ENCODE measurements at places on chromosomes 2 and 18.
A peak's percentile ranks its signal among the peaks of the same experiment; 100 is the strongest.

DNA sequence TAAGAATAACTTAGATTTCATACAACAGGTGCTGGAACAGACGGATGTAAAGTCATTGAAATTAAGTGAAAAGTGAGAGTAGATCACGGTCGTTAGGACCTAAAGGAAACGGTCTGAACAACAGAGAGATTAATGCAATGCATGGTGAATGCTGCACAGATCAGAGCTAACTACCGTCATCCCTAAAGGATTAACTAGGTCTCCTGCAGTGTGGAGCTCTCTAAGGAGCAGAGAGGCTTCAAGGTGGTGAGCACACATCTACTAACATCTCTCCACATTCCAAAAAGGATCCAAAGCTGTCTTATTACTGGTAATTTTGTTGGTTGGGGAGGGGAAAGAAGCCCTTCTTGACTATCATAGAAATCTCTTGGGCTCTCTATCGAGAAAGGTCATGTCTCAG is 75.3 kb downstream of the CABYR start:
- no peak for DNase-seq

- no peak for DNase-seq
Observed at GRCh38 chr2:64630752-64631151, 23.0 kb downstream of the SERTAD2 start.

DNA sequence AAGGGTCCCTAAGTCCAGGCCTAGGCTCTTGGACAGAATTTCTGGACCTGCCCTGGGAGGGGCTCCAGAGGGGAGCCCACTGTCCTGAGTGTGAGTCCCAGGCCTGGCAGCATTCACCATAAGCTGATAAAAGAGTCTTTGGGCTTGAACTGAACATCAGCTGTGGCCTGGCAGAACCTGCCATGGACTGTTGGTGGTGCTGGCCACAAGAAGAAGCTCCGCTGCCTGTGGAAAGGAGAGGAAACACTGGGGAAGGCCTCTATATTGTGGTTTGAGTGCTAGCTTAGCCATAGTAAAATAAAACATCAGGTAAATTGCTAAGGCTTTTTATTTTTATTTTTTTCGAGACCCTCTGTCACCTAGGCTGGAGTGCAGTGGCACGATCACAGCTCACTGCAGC is 20.9 kb upstream of the BAZ2B start:
- DNase-seq: no peak

GRCh38 chr2:28342081-28342967 is 50.3 kb upstream of the FOSL2 start:
- DNase-seq: no peak

DNA sequence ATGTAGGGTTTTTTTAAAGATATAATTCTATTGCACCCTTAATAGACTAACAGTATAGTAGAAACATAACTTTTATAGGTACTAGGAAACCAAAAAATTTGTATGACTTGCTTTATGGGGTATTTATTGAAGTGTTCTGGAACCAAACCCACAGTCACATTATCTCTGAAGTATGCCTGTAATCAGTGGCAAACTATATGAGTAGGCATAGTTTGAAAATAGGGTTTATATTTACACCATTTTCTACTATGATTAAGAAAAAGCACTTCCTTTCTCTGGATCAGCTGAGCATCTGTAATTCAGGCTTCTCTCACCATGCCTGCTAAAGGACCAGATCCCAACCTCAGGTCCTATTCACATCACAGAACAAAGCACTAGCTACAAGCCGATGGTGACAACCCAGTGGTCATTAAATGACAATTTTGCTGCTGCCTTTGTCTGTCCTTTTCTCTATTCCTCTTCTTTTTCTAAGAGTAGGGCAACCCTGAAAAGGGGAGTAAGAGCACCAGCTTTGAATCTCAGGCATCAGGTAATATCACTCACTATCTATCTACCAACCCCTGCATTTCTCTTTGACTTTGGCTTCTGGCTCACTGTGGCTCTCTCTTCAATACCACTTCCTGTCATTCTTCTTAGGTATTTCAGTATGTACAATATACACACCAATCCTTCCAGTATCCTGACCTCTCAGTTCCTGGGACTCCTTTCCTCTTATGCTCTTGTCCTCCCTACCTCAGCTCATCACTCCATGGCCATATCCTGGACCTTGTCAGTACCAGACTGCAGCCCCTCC is 14.4 kb downstream of the NEMP2 start:
- DNase-seq: no peak

- no peak for DNase-seq
Observed at GRCh38 chr2:236536727-236537398, 32.8 kb upstream of the ACKR3 start.

DNA sequence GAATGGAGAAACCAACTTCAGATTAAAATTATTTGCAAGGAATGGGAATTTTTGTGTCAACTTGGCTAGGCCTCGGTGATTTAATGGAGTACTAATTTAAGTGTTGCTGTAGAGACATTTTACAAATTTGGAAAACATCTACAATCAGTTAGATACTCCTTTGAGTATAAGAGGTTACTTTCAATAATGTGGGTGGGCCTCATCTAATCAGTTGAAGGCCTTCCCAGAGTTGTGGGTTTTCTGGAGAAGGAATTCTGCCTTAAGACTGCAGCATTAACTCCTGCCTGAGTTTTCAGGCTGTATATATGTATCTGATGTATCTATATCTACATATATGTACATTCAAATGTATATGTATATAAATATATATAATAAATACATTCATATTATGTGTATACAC is 47.6 kb upstream of the ABCA12 start:
- DNase-seq: no peak

DNA sequence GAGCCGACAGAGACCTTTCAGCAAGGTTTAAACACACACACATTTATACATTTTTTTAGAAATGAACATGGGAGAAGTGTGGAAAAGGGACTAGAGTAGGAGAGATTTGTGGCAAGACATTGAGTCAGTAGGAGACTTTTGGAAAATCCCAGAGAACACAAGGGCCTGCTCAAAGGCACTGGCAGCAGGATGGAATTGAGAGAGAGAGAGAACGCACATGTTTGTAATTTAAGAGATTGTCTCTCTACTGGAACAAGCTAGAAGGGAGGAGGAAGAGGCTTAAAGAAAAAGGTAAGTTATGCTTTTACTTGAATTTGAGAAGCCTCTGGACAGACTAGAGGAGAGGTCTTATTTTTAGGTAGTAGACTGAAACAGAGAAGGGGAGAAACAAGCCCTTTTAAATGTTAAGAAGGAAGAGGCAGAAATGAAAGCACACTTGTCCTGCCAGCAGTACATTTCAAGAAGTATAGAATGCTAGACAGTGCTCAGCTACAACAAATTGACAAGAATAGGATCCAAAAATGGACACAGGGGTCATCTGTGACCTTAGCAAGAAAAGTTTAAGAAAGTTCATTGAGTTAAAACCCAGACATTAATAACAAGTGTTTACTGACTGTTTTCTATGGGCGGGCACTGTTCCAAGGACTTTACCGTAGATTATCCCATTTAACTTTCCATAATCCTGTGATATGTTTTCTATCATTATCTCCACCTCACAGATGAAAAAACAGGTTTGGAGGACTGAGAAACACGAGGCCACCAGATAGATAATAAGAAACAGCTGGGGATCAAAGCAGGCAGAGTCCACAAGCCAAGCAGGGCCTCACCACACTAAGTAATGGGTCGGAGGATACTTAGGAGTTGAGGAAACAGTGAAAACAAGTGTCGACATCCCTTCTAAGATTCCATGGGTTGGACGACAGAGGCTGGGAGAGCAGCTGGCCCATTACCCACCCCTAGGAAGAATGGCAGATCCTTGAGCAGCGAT is 306.5 kb upstream of the NRP2 start:
- no peak for DNase-seq

GRCh38 chr2:19848952-19849351 is 52.8 kb downstream of the TTC32 start:
- DNase-seq: no peak

GRCh38 chr2:172135446-172135845 is 32.7 kb upstream of the DLX2 start:
- DNase-seq: no peak

DNA sequence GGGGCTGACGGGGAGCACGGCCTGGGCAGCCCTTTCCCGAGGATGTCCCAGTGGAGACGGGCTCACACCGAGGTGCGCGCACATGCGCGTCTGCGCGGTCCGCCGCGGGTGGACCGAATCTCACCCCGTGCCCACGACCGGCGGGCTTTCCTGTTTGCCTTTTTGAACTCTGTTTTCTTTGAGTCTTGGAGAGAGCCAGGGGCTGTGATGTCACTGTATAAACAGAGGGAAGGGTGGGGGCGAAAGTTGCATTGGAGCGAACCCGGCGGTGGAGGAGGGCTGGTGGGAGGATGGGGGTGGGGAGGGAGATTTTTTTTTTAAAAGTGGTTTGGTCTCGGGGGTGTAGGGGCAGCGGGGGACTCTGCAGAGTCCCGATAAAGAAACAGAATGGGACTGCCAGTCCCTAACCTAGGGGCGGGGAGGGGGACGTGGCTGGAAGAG is 141.2 kb upstream of the CTAGE1 start:
- DNase-seq: peak; percentile 75

DNA sequence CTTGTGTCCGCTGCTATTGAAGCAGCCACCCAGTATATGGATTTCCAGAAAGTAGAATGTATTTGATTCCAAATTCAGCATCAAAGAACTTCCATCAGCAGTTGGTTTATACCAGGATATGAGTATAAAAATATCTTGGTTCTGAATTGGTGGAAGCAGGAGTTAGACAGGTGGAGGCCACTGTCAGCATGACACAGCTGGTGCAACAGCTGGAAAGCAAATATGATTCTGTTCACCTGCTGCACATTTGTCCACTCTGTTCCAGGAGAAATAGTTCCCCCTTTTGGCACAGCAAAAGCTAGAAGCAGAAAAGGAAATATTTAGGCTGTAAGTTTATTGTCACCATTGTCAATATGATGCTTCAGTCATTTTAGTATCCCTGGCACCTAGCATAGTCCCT is 41.2 kb downstream of the KIAA2012 start:
- DNase-seq: no peak

- DNase-seq: no peak
Observed at GRCh38 chr2:175686002-175686401, 316.1 kb downstream of the LNPK start.

DNA sequence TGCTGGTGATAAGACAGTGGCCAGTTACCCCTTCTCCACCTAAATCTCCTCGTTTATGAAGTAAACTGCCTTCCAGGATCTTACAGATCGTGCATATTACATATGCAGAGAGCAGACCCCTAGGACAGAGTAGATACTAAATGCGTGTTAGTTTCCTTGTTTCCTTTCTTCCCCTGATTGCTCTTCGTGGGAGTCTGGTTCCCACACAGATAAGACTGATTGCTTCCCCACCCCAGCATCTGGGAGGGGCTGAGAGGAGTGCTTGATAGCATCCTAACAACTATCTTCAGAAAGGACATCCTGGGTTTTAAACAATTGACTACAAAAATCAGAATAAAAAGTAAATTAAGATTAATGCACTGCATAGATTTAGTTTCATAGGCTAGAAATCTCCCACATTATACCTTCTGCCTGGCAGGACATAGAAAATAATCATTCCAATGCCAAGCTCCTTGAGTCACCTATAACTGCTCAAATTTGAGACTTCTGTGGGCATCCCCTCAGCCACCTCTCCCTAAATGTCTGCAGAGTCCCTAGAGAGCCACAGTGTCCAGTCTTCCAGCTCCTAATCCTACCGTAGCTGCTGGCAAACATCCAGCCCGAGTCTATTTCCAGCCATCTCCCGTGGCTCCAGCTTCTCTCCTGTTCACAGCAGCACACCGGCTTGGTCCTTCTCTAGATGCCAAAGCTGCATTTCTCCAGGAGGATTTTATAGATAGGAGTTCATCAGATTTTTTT is 128.3 kb downstream of the LRRC30 start:
- no peak for DNase-seq

- peak; percentile 41 for DNase-seq
Observed at GRCh38 chr2:201680743-201681142, 17.7 kb downstream of the MPP4 start.

DNA sequence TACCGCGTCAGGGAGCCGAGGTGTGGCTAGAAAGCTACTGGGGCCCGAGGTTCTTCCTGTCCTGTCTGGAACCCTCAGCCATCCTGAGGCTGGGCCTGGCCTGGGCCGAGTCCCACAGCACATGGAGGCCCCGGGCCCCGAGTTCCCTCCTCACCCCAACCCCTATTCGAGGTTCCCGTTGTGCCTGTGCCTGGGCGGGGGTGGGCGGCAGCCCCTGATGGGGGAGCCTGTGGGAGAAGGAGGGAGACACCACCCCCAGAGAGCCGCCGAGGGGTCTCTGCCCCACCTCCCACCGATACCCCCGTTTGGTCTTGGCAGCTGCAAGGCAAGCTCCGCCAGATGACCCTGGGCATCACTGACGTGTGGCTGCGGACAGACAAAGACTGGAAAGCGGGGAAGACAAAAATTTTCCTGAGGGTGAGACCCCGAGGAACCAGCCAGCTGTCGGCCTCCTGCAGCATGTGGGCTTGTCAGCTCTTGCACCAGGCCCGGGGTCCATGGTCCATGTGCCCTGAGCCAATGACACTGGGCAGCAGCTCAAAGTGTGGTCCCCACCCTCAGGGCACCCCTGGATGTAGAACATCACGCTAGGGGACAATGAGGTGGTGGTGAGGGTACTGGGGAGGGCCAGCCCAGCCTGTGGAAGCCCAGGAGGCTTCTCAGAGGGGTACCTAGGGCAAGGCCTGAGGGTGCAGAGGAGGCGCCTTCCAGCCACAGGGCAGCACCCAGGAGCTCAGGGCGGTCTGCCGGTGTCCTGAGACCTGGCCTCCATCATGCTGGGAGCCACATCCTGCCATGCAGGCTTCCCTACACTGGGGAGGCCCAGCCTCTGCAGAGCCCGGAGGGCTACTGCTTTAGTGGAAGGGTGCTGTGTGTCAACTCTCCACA is 52.5 kb upstream of the GPR17 start:
- no peak for DNase-seq

GRCh38 chr2:208872591-208872990 is 466.0 kb downstream of the PTH2R start:
- no peak for DNase-seq

- DNase-seq: no peak
Observed at GRCh38 chr2:113675875-113676274, 48.8 kb downstream of the RABL2A start.

GRCh38 chr18:57022716-57023115 is 124.2 kb upstream of the BOD1L2 start:
- no peak for DNase-seq

- no peak for DNase-seq
Observed at GRCh38 chr2:8567469-8568260, 114.2 kb upstream of the ID2 start.

- DNase-seq: no peak
Observed at GRCh38 chr2:106547164-106547903, 60.2 kb downstream of the CD8B2 start.

GRCh38 chr2:2812117-2812516 is 481.0 kb upstream of the MYT1L start:
- no peak for DNase-seq

DNA sequence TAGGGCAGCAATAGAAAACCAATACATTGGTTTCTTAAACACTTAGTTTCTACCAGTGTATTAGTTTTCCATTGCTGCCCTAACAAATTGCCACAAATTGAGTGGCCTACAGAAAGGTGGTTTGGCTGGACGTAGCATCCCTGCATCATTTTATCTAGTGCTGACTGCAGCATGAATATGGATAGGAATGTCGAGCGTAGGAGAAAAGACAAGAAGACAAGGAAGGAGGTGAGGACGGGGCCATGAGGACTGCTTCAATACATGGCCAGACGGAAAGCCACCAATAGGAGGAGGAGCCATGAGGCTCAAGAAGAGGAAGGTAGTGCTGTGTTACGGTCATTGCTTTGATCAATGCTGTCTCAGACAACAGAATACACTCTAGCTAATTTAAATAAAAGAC is 154.5 kb upstream of the NDUFV2 start:
- no peak for DNase-seq

GRCh38 chr2:176727696-176728095 is 458.5 kb downstream of the MTX2 start:
- no peak for DNase-seq

All from HuH-7.5 (cell line).